ENCODE measurements at places on chromosomes 6 and 20.

- DNase-seq: no peak
These were observed 44.8 kb upstream of the ZNF831 start for GRCh38 chr20:59118855-59119254.

DNA sequence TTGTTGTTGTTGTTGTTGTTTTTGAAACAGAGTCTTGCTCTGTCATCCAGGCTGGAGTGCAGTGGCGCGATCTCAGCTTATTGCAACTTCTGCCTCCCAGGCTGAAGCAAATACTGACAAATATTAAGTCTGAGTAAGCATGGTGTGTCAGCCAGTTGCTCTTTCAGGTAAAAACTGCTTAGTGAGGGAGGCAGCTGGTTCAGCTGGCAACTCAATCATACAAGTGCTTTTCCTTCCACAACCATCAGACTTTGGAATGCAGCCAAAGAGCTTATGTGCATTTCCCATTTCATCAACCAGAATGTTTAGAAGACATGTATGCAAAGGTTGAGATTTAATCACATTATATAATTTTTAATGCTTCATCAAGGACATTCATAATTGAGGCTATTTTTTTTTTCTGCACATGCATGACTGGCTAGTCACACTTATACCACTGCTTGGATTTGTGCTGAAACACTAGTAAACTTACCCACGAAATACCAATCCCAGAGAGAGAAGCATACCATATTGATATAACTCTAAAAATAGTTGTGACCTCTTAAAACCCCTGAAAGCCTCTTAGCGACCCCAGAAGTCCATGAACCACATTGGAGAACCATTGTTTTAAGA is 56.0 kb downstream of the CLIC5 start:
- no peak for DNase-seq

DNA sequence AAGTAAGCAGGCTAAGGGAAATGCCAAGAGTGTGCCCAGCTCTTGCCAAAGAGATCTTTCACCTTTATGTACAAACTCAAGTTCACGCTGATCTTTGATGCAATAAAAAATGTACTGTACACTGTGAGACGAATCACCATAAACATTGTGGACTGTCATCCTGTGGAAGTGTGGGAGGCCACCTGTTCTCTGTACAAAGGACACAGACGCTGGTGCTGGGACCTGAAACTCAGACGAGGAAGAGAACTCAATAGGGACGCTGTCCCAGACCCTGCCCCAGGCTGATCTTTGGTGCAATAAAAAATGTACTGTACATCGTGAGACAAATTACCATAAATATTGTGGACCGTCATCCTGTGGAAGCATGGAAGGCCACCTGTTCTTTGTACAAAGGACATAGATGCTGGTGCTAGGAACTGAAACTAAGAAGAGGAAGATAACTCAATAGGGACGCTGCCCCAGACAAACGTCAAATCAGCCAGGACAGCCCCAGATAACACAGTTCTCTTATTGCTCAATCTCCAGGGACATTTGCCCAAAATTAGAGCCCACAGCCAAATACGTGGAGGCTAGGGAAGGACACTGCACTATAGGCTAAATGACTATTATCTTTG is 312.7 kb upstream of the SGK1 start:
- no peak for DNase-seq

DNA sequence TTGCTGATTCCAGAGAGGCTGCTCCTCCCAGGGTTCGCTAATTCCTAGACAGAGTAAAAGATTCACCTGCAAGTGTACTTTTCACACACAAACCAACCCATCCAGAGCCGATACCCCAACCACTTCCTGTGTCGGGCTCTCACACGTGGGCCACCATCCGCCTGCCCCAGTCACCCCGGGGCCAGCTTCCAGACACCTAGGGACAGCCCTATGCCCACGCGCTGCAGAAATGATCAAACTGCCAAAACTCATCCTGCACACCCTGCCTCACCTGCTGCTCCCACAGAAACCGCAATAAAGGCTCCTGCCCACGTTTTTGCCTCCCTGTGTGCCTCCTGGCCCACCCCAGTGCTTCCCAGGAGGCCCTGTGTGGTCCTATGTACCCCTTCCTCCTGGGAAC is 59.5 kb downstream of the PSMG4 start:
- peak; percentile 38 for DNase-seq

GRCh38 chr6:83735461-83735860 is 26.6 kb upstream of the SNAP91 start:
- DNase-seq: no peak

DNA sequence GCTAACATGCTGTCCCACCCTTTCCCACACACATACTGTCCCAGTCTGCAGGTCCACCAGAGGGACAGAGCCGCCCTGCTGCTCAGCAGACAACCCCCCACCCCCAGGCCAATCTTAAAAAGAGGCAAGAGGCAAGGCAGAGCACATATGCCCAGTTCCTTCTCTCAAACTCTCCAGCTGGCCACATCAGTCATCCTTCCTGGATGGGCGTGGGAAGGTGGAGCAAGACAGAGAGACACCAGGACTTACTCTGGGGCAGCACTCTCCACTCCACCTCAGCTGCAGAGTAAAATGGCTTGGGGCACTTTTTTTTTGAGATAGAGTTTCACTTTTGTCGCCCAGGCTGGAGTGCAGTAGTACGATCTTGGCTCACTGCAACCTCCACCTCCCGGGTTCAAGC is 10.8 kb downstream of the MOCS3 start:
- no peak for DNase-seq

DNA sequence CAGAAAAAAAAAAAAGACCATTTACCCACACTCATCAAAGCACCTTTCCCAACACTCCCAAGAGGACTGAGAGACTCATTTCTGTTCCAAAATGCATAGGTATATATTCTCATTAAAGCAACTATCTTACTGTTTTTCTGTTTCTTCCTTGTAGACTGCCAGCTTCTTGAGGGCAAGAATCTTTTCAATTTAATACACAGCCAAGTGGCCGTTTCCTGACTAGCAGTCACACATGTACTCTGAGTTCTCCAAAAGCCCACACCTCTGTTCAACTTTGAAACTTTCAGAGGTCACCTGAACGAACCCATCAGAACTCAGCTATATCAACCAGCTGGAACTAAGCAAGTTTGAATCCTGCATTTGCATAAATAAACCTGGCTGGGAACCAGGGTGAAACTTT is 92.7 kb downstream of the DTNBP1 start:
- no peak for DNase-seq

DNA sequence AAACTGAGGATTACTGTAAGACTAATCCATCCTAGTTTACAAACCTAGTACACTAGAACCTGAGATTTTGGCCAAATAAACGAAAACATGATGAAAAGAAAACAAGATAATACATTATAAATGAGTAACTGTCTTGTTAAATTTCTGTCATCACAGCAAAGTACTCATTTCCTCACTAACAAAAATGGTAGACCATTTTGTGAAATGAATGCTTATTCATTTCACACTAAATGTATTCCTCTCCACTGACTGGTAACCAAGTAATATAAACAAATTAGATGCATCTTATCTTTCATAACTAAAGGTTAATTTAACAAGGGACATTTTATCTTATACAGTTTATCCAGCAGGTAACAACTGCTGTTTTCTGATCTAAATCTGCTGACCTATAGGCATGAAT is 143.7 kb downstream of the REV3L start:
- no peak for DNase-seq

DNA sequence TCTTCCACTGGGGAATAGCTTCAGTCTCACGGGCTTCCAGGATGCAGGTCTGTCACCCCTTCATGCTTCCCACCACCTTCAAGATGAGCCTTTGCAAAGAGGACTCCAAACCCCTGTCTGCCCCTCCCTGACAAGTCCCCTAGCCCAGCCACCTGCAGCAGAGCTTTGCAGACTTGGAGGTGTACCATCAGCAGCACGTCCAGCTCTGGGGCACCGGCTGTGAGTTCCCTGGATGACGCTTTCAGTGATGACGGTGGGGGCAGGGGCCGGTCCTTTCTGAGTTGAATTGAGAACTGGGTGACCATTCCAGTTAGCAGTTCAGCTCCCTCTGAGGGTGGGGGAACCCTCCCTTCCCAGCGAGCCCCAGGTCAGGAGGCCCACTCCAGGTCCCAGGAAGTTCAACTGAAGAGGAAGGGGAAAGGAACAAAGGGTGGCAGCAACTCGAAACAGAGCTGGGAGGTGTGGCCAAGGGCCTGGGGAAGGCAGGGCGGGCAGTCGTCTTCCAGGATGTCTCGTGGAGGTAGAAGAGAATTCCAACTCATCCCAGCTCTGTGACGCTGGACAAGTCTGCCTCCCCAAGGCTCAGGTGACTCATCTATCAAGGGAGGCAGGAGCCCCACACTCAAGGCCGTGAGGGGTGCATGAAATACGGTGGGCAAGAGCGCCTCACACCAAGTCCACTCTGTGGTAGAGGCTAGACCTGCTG is 86.0 kb downstream of the PTPN1 start:
- no peak for DNase-seq

GRCh38 chr20:53426766-53427312 is 166.8 kb downstream of the ZNF217 start:
- DNase-seq: no peak

DNA sequence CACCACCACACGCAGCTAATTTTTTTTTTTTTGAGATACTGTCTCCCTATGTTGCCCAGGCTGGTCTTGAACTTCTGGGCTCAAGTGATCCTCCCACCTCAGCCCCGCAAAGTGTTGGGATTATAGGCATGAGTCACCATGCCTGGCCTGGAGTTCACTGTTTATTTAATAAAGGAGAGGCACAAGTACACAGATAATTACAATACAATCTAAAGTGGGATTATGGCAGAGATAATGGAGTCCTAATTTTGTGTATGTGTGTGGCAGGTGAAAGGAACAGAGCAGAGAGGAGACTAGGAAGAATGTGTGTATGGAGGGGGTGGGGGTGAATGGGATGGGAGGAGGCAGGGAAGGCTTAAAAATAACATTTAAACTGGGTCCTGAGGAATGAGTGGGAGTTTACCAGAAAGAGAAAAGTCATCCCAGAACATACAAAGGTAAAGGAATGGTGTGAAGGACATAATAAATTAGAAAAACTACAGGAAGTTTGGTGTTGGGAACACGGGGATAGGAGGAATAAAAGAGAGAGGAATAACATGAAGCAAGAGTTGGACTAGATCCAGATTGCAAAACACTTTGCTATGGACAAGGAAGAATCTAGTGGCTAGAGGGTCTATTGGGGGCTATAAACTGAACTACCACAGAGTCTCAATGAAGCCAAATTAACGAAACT is 4.4 kb downstream of the NCOA5 start:
- no peak for DNase-seq

GRCh38 chr20:57648878-57649616 is 28.8 kb upstream of the ZBP1 start:
- no peak for DNase-seq

GRCh38 chr6:157479464-157480303 is 98.7 kb downstream of the ZDHHC14 start:
- DNase-seq: no peak

GRCh38 chr6:68025764-68026163 is 609.3 kb upstream of the ADGRB3 start:
- no peak for DNase-seq

DNA sequence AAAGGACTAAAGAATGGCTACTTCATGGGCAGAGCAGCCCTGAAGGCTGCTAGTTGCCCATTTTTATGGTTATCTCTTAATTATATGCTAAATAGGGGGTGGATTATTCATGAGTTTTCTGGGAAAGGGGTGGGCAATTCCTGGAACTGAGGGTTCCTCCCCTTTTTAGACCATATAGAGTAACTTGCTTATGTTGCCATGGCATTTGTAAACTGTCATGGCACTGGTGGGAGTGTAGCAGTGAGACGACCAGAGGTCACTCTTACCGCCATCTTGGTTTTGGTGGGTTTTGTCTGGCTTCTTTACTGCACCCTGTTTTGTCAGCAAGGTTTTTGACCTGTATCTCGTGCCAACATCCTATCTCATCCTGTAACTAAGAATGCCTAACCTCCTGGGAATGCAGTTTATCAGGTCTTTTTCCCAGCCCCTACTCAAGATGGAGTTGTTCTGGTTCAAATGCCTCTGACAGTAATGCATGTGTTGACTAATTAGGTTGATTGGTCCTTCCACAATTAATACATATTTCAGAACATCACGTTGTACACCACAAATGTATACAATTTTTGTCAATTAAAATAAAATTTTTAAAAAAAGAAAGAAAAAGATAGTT is 139.5 kb downstream of the PDE7B start:
- no peak for DNase-seq

DNA sequence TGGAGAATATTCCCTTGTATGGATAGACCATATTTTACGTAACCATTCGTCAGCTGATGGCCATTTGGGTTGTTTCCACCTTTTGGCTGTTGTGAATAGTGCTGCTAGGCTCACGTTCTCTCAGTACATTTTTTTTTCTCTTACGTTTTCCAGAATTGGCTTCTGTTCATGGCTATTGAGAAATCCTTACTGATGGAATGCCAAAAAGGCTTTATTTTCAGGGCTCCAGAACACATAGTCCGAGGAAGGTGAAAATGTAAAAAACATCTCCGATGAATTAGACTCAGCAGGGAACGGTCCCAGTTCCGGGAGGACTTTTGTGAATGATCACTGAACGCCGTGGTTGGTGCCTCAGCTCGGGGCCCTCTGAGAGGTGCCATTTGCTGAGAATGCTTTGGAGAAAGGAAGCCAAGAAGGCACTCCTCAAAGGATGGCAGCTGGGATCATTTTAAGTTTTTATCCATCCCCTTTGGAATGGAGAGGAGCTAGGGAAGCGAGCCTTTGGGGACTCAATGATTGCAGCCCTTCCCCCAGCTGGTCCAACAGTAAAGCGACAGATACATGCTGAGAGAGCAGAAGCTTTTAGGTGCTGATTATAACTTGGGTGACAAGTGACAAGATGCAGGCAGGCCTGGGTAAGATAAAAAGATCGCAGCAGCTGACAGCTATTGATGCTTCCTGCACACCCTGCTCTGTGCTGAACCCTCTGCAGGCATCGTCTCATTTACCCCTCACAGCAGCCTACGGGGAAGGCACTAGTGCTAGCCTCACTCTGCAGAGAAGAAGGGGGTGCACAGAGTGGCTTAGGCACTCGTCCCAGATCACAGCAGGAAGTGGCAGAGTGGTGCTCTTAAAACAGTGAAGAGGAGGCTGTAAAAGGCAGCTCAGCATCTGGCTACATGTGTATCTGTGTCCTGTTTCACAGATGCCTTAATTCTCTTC is 133.4 kb upstream of the KCNG1 start:
- DNase-seq: no peak

DNA sequence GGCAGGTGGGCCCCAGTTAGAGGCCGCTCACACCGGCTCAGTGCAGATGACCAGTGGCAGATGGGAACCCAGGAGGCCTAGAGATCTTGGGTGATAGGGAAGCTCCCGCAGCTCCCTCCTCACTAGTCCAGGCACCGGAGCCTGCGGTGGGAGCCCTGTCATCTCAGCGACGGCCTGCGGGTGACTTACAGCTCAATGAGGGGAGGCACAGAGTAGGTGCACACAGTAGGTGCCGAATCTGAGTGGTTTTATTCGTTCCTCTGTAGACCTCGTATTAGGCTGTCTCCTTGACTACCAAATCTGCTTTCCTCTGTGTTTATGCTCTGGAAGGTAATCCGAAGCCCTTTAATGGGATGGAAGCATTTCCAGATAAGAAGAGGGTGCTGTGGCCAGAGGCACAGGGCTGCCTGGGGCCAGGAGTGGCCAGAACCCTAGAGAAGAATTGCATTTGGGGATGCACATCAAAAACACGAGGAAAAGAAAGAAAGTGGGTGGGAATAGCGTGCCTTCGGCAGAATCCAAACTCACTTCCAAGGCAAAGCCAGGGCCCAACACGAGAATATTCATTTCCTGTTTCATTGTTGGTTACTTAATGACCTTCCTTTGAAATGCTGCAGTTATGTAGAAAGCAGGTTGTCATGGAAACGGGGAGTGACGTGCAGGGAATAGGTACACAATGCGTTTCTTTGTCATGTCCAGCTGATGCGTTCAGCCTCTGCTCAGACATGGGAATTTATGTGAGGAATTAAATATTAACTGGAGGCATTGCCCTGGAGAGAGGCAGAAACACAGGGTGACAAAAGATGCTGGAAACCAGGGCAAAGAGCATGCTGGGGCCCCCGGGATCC is 24.7 kb downstream of the MYT1 start:
- no peak for DNase-seq

Data from stimulated activated CD4-positive, alpha-beta T cell treated with anti-CD3 and anti-CD28 coated beads, Interleukin-4, amount 100 ng/mL, for 4 hours (primary cell).